ENCODE measurements at places on chromosomes 5 and 9. TPM values are rescaled to one million over a fixed set of nuclear protein-coding genes. Genes with fewer than 3 reads are reported as not detected.

DNA sequence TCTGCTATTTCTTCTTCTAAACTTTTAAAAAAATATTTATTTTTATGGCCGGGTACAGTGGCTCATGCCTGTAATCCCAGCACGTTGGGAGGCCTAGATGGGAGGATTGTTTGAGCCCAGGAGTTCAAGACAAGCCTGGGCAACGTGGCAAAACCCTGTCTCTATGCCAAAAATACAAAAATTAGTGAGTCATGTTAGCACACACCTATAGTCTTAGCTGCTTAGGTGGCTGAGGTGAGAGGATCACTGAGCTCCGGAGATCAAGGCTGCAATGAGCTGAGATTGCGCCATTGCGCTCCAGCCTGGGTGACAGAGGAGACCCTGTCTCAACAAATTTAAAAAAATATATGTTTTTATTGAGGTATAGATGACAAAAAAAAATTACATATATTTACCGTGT, 5.6 kb downstream of the AP3S1 start:
- no peak overlapping the region for H3K4me3 ChIP-seq
- no peaks in the 10 kb centered on the region for H3K4me1 ChIP-seq
- no peak overlapping the region for H3K27ac ChIP-seq
- H3K36me3 ChIP-seq, result no peaks in the 10 kb centered on the region
- H3K27me3 ChIP-seq, result no peaks in the 10 kb centered on the region

GRCh38 chr9:133114886-133115603, 6.0 kb downstream of the RALGDS start:
- DNase-seq, result no peak
- H3K4me3 ChIP-seq, result peak overlapping the region; percentile 55
- peaks cover 67% of the 10 kb centered on the region for H3K4me1 ChIP-seq
- H3K27ac ChIP-seq, result peak overlapping the region; percentile 82

- H3K4me1 ChIP-seq, result no peaks in the 10 kb centered on the region
- peak overlapping the region; percentile 45 for H3K27ac ChIP-seq
- no peaks in the 10 kb centered on the region for H3K36me3 ChIP-seq
- DNase-seq, result no peak
- no peaks in the 10 kb centered on the region for H3K27me3 ChIP-seq
Observed at GRCh38 chr5:15021266-15022046, 149.9 kb upstream of the ANKH start.

Gene FUT7
- not detected for total RNA-seq

Gene SUSD1
- 13.1 TPM for total RNA-seq
